ENCODE measurements at places on chromosomes 1 and 21.

GRCh38 chr21:32626621-32627196, 14.5 kb upstream of the CFAP298 start:
- no peak for DNase-seq

DNA sequence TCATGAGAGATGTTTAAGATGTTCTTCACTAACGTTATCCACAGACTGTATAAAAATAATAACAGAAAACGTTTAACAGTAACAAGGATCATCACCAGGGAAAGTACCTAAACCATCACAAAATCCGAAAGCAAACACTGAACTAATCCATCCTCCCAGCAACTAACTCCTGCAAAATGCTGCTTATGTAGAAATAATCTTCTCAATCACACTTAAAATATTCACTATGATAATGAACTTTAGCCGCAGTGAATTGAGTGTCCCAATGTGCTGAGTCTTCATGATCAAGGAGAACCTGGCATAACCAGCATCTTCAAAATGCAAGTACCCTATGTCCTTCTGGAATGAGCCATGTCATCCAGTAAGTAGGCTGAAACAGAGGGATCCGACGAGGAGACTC, 166.1 kb downstream of the LTN1 start:
- no peak for DNase-seq

GRCh38 chr1:197776351-197777105, 1.2 kb upstream of the DENND1B start:
- peak; percentile 59 for DNase-seq

GRCh38 chr1:44705470-44705869, 25.5 kb downstream of the RNU5D-1 start:
- no peak for DNase-seq

GRCh38 chr1:60102267-60103061, 28.9 kb upstream of the C1orf87 start:
- no peak for DNase-seq

DNA sequence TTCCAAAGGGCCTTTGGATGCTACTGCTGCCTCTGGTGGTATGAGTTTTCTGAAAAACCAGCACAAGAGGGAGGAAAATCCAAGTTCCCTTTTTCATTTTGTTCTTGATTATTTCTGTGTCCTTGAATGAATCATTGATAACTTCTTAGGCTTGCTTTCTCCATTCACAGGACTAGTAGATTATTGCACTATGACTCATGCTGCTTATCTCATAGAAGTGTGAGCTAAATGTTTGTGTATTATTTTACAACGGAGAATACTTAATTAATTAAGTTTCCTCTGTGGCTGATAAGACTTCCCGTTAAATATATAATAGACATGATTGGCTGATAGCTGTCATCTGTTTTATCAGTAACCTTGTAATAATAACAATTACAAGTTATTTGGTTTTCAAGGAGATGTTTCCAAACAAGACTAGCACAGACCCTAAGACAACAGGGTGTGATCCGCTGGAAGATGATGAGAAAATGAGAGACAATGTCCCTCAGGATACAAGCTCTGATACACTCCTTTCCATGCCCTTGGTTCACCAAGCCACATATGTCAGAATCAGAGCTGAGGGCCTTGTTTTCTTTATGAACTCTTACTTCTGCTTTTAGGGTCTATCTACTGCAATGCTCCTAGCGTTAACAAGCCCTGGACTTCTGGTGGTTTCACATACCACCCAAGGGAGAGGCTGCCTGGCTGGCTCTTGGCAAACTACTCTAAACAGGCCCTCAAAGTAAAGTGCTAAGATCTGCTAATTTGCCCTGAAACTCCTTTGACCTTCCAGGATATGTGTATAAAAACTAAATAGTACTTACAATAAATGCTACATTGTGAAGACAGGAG, 1078.3 kb downstream of the TTLL7 start:
- no peak for DNase-seq
